ENCODE measurements at places on chromosomes 6 and 20.

DNA sequence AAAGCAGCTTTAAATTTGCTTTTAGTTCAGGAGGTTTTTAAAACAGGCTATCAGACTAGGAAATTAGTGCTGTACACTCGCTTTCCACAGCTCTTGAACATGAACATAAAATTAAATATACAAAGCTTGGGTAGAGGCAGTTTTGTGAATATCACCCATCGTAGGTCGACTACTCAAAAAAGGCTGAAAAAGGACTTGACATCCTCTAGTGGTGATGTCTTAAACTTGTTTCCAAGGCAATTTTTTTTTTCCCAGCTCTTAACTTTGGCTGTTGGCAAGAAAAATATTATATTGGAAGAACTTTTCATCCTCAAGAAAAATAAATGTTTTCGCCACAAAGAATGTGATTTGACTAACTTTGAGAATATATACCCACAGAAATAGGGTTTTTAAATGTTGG lies 2.9 kb downstream of the MAP7 start:
- no peak for DNase-seq

DNA sequence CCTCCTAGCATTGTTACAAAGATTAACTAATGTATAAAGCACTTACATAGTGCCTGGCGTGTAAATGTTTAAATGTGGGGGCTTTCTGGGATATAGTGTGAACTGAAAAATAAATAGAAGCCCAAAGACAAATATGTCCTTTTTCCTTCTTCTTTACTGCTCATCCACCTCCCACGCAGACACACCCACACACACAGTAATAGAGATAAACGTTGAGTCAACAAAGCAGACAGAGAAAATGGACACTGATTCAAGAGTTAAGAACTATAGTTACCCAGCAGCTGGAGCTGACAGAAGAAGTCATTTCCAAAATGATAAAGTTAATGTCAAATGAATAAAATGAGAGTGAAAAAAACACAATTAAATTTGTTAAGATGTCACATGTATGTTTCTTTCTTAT lies 68.3 kb downstream of the FHL5 start:
- DNase-seq: no peak

- DNase-seq: no peak
Observed at GRCh38 chr6:56692523-56693245, 50.0 kb upstream of the DST start.

- no peak for DNase-seq
Observed at GRCh38 chr6:160221423-160221822, 37.2 kb downstream of the SLC22A2 start.

- no peak for DNase-seq
Observed at GRCh38 chr20:60281295-60281694, 323.1 kb downstream of the CDH26 start.

DNA sequence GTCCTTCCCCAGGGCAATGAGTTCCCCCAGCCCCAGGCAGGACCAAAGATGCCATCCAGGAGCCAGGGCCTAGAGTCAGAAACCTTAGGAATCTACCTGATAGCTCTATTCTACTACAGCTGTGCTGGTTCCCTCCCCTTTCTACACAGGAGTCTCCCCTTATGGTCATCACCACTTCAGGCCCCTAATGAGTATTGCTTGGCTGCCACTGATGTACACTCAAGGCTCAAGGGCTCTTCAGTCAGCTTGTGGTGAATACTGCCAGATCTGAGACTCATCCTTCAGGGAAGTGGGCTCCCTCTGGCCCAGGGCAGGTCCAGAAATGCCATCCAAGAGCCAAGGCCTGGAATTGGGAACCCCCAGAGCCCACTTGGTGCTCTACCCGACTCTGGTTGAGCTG lies 248.6 kb downstream of the ALDH8A1 start:
- DNase-seq: no peak

- DNase-seq: no peak
Observed at GRCh38 chr6:90790058-90790457, 203.2 kb upstream of the MAP3K7 start.

GRCh38 chr6:71524201-71524600 lies 235.6 kb downstream of the OGFRL1 start:
- no peak for DNase-seq

DNA sequence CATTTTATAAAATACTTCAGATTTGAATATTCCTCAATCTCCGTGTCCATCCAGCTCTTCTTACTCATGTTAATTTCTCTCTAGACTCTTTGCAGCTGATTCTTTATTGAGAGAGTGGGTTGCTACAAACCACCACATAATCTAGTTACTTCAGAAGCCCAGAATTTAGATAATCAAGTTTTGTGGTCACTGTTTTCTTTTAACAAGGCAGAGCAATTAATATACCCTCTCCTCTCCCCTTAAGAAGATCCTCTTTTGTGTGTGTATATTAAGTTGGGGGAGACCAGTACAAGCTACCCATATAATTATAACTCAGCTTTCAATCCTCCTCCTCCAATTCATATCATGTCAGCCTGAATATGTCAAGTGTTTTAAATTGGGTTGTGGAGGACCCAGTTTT lies 95.1 kb downstream of the IRAK1BP1 start:
- no peak for DNase-seq

DNA sequence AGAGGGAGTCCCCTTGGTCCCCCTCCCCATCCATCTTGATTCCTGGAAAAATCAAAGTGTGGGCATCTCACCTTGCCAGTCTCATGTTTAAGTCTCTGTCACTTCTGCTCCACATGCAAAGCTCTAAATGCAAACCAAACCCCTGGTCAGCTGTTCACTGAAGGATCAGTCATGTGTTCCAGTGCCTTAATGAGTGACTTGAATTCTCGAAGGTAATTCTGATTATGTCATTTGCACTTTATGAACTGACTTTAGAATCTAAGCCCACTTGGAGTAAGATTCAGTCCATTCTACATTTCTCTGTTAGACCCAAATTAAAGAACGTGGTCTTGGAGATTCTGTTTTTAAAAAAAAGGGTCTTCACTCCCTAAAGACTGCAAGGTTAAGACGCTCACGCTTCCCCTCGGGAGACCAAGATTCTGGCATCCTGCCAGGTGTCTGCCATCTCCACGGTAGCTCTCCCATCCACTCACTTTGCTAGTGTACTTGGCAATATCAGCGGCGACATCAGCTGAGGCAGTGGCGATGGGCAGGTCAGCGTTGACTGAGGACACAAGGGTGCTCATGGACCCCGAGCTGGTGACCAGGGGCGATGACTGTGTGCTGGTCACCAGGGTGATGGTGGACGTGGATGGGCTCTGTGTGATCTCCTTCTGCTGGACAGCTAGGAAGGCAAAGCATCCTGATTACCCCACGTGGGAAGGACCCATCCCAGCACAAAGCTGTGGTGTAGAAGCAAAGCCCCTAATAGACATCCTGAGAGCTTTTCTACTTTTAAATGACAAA lies 120.5 kb downstream of the ZMYND8 start:
- DNase-seq: no peak

DNA sequence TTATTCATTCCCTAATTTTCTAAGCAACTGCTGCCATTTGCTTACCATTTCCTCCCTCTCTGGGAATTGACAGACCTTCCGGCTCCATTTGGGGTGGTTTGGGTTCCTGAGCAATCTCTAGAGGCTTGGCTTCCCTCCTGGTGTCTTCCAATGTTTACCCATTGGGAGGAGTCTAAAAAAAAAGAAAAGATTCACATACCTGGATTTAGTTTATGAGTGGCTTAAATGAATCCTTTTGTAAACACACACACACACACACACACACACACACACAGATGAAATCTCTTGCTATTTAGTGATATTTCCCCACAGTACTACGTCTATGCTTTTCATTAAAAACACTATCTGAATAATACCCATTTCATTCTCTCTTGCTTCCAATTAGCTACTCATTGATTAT lies 48.3 kb upstream of the TRAF3IP2 start:
- DNase-seq: no peak

DNA sequence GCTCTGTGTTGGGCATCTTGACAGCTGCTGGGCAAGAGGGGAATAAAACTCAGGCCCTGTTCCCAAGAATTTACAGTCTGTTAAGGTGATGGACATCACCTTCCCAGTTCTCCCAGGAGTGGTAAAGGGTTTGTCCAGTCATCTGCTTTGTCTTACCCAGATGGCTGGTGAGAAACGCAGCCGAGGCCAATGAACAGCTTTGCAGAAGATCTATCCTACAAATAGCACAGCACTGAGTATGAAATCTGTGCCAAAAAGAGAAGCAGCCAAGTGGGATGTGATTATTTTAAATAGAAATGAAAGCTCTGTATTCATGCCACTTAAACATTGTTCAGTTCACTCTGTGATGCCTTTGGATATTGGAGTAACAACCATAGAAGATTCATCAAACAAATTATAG lies 132.7 kb upstream of the SLC22A16 start:
- DNase-seq: no peak

- no peak for DNase-seq
Observed at GRCh38 chr6:170596426-170596825, 12.0 kb upstream of the PDCD2 start.
